ENCODE measurements at places on chromosomes 6 and 20.
A peak's percentile ranks its signal among the peaks of the same experiment; 100 is the strongest.

GRCh38 chr20:50561379-50562078, 51.3 kb downstream of the PTPN1 start:
- DNase-seq, result peak; percentile 79

GRCh38 chr6:168450917-168451316, 9.9 kb downstream of the SMOC2 start:
- no peak for DNase-seq

DNA sequence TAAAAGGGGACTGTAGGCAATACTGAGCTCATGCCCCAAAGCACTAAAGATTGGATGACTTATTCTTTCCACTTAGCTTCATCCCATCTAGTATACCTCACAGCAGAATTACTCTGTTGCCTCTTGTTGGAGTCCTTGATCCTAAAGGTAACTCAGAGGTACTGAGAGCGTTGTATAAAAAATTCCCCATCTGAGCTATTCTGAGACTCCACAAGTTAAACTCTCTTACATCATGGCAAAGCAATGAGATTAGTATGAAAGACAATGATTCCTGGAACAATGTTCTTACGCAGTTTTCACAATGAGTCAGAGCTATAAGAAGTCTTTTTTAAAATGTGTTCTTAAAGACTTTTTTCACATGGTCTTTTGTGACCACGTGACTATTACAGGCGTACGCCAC, 370.1 kb downstream of the ADGRB3 start:
- no peak for DNase-seq

- no peak for DNase-seq
These were observed 47.5 kb upstream of the CRISP1 start for GRCh38 chr6:49913636-49914375.

DNA sequence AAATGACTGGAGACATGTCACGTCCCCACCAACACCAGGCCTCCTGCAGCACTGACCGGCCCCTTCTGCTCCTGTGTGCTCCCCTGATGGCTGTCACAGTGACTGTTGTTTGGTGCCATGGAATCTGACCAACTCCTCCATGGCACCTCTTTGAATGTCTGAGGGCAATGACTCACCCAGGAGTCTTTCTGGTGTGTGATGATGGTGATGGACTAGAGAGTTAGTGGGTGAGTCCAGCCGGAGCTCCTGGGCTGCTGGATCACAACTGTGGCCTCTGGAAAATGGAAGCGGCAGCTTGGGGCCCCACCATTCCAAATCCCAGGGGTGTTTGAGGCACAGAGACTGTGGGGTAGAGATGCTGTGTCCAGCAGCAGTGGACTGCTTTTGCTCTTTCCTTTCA, 133.3 kb downstream of the TFAP2C start:
- no peak for DNase-seq

DNA sequence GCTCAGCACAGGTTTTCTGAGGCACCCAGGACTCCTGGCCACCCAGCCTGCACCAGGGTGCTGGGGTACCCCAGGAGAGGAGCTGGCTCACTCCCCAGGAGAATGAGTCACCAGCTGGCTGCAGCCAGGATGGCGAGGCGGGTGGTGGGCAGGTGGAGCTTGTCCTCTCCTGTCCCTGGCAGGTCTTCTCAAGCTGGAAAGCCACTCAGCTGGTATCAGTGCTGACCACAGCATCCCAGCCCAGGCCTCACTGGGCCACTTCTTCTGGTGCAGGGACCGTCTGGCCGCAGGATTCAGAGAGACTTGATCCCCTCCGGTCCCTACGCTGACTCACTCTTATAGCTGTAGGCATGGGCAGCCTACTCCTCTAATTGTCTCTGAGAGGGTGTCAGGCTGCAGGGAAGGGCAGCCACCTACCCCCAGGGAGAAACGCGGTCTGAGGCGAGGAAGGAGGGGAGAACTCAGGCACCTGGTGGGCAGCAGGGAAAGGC, 22.2 kb downstream of the TFEB start:
- no peak for DNase-seq

DNA sequence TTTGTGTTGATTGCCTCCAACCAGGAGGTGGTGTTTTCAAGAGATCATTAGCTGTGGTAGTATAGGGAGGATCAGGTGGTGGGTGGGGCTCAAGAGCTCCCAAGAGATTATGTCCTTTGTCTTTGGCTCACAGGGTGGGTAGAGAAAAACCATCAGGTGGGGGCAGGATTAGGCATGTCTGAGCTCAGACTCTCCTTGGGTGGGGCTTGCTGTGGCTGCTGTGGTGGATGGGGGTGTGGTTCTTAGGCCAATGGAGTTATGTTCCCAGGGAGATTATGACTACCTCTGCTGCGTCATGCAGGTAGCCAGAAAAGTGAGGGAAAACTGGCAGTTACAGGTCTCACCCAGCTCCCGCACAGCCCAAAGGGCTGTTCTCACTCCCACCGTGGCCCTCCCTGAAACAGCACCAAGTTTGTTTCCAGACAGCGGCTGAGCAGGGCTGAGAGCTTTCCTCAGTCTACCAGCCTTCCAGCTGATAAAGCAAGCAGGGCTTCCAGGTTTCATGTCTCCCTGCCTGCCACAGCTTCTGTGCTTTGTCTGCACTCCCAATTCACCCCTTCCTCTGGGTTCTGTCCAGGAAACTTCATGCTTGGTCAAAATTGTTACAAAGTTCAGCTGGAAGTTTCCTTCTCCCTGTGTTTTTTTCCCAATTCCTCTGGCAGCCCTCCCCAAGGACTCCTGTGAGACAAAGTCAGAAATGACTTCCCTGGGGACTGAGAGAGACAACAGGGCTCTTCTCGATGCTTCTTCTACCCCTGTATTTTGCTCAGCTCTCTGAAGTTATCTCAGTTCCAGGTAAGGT, 481.1 kb upstream of the MAN1A1 start:
- no peak for DNase-seq

DNA sequence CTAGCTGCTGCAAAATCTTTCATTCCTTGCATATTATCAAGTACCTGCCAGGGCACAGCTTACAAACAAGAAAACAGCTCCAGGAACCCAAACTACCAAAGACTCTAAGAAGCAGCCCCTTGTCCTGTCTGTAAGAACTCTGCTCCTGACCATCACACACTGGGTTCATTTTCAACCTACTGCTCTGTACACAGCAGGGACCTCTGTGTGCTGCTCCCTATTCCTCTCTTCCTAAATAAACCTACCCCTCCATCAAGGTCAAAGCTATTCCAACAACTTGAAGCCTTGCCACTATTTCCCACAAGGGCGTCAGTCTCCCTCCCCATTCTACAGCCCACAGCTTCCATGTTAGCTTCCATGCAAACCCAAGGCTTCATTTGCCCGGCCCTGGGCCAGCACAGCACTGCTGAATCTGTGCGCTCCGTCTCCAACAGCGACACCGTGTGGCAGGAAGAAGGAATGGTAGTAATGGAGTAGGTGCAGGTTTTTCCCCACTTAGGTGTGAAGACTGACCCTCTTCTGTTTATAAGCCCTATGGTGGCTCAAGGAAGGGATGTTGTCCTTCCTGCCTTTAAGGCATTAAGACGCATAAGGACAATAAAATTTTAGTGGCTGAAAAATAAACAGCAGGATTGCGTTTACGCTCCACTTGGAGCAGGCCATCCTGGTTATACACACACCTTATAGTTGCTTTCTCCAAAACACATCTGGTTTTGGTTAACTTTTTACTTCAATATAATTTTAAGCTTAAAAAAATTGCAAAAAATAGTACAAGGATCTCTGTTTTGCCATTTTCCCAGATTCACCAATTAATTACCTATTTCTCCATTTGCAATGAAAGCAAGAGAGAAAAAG, 115.2 kb upstream of the NXT1 start:
- peak; percentile 45 for DNase-seq

- peak; percentile 80 for DNase-seq
These were observed 31.9 kb downstream of the NTSR1 start for GRCh38 chr20:62740286-62741141.

DNA sequence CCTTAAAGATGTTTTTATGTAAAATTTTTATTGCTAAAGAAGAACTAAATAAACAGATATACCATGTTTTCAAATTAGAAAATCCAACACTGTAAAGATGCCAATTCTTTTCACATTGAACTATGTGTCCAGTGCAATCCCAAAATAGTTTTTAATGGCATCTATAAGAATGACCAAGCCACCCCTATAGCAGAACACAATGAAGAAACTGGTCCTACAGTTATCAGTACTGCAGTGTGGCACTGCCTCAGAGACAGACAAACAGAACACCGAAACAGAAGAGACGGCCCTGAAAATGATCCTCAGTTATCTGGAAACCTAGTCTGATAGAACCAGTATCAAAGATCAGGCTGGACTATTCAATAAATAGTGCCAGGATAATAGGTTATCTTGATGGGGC, 41.9 kb downstream of the KIF13A start:
- DNase-seq, result no peak

- DNase-seq, result no peak
These were observed 439 bp upstream of the F13A1 start for GRCh38 chr6:6320901-6321300.

GRCh38 chr6:157491571-157492232, 110.7 kb downstream of the ZDHHC14 start:
- DNase-seq, result no peak

- no peak for DNase-seq
These were observed 97.8 kb downstream of the GMPR start for GRCh38 chr6:16336056-16336818.

DNA sequence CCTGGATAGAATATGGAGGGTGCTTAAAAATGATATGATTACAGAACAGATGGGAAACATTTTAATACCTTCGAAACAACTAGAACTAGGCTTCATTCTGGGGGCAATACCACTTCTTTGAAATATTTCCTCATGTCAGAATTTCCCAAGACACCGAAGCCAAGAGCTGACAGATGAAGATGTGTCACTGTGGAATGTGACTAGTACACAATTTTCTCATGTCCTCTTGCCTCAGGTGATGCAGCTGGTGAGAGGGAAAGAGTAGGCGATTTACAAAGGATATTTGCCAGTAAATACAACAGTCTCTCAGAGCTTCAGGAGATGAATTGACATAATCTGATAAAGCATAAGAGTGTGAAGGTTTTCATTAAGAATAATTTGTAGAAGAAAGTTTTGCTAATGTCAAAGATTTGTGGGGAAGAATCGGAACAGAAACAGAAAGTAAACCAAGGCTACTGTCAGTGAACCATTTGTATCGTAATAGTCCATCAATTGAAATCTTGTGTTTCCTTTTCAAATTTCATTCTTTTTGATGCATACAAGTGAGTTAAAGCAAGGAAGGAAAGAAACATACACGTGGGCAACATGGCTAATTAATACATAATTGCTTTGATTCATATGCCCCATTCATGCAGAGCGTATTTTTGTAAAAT, 164.7 kb upstream of the CCN2 start:
- DNase-seq, result no peak

GRCh38 chr6:128801621-128802020, 81.3 kb upstream of the LAMA2 start:
- DNase-seq, result no peak

DNA sequence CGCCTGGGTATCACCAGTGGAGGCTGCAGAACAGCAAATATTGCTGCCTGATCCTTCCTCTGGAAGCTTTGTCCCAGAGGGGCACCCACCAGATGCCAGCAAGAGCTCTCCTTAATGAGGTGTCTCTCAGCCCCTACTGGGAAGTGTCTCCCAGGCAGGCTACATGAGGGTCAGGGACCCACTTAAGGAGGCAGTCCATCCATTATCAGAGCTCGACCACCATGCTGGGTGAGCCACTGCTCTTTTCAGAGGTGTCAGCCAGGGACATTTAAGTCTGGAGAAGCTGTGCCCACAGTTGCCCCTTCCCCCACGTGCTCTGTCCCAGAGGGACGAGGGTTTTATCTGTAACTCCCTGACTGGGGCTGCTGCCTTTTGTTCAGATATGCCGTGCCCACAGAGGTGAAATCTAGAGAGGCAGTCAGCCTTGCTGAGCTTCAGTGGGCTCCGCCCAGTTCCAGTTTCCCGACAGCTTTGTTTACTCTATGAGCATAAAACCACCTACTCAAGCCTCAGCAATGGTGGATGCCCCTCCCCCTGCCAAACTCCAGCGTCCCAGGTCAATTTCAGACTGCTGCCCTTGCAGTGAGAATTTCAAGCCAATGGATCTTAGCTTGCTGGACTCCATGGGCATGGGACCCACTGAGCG, 25.9 kb upstream of the AIG1 start:
- DNase-seq, result no peak

- DNase-seq, result no peak
These were observed 28.5 kb downstream of the NEDD9 start for GRCh38 chr6:11204005-11204399.

- no peak for DNase-seq
These were observed 256.5 kb upstream of the RREB1 start for GRCh38 chr6:6851059-6851948.

- no peak for DNase-seq
These were observed 49.5 kb upstream of the SMIM28 start for GRCh38 chr6:138328210-138328609.

DNA sequence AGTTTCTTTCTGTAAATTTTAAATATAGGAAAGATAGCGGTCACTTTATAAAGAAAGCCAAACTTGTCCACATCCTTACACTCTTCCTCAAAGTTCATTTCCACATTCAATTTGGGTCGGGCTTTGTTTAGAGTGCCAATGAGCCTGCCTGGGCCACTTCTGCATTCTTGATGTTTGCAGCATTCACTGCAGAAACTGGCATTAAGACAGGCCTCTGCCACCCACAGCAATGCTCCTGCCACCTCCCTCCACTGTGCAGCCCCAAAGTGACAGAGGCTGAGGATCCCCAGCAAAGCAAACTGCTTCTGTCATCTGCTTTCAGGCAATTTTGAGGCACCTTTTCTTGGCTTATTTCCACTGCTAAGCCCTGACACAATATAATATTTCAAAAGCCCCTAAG, 61.2 kb downstream of the TNFAIP3 start:
- peak; percentile 60 for DNase-seq

DNA sequence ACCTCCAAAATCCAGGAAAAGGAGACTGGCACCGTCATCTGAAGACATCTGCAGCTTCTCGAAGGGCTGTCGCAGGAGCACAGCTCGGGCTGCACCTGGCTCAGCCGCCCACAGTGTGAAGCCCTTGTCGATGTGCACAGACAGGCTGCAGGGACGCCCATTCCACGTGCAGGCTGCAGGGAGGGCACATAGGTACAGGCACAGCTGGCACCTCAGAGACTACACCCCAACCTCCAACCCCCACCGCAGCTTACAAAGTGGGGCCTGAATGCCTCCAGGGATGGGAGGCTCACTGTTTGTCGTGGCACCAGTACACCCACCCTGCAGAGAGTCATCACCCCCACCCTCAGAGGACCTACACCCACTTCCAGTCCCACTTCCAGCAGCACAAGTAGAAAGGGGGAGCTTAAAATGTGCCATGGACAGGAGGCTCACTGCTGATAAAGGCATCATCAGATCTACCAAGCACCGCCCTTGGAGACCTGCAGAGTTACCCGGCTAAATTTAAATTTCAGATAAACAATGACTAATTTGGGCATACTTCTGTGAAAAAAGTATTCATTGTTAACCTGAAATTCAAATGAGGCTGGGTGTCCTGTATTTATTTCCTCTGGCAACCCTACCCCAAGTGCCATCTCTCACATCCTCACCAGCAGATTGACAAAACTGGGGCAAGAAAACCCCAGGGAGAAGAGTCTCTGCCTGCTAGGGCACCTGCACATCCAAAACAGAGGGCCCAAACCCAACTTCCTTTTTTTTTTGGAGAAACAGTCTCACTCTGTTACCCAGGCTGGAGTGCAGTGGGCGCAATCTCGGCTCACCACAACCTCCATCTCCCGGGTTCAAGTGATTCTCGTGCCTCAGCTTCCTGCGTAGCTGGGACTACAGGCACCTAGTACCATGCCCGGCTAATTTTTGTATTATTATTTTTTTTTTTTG, 7.7 kb upstream of the CDK5RAP1 start:
- no peak for DNase-seq

All from activated T-cell treated with anti-CD3 and anti-CD28 coated beads, Interleukin-2, amount 50 U/mL, for 24 hours (primary cell).